ENCODE measurements at places on chromosomes 5 and 9.
A peak's percentile ranks its signal among the peaks of the same experiment; 100 is the strongest.

DNA sequence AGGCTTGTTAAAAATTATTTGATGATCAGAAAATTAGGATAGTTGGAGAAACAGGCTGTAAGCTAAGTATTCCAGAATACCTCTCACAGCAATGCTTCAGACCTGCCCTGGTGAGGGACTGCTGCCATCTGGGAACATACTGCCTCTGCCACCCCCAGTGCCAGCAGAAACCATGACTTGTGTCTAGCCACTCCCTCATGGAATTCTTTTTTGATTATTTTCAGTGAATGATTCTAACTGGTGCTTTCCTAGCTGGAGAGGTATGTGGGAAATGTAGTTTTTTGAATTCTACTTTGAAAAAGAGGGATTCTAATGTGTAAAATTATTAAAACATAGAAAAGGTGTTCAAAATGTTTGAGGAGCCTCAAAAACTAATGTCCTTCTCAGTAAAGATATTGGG is 126.3 kb downstream of the HMHB1 start:
- DNase-seq: no peak

GRCh38 chr5:98605426-98605825 is 168.0 kb upstream of the RGMB start:
- DNase-seq: no peak

- DNase-seq: no peak
Measured at GRCh38 chr5:156396830-156397081, 69.8 kb downstream of the SGCD start.

- no peak for DNase-seq
Measured at GRCh38 chr9:108087781-108088180, 598.2 kb upstream of the KLF4 start.

- DNase-seq: no peak
Measured at GRCh38 chr9:134826336-134827285, 54.0 kb upstream of the FCN2 start.

GRCh38 chr5:149288436-149288835 is 16.8 kb downstream of the AFAP1L1 start:
- DNase-seq: no peak

DNA sequence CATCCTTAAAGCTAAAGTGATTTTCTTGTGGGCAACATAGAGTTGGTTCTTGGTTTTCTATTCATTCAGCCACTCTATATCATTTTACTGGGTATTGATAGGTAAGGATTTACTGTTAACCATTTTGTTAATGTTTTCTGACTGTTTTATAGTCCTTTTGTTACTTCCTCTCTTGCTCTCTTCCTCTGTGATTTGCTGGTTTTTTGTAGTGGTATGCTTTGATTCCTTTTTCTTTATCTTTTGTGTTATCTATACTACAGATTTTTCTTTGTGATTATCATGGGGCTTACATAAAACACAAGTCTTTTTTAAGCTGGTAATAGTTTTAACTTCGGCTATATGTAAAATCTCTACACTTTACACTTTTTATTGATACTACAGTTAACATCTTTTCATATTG is 43.3 kb downstream of the CREBRF start:
- DNase-seq: no peak

DNA sequence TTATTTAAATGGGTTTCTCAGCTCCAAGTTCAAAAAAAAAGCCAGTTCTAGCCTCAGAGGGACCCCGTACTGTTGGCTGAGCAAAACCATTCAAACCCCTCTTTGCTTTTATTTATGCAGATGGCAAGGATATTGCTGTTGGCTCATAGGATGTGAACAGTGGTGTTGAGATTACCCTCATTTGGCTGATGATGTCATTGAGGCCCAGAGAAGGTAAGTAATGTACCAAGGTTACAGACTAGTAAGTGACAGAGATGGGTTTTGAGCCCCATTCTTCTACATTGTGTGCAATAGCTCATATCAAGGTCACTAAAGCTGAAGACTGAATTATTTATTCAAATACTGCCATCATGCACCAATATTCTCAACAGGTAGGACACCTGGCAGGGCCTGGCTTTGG is 122.2 kb upstream of the PCA3 start:
- no peak for DNase-seq

DNA sequence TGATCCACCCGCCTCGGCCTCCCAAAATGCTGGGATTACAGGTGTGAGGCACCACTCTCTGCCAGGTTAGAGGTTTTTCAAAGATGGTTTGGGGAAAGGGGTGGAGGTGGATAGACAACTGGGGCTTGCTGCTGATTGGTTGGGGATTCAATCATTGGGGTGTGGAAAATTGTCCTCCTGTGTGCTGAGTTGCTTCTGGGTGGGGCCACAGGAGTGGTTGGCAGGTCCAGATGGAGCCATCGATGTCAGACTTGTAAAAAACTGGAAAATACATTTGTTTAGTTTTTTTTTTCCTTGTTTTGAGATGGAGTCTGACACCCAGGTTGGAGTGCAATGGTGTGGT is 61.9 kb upstream of the CLINT1 start:
- no peak for DNase-seq

GRCh38 chr5:167339205-167339604 is 952.2 kb upstream of the WWC1 start:
- no peak for DNase-seq

- DNase-seq: no peak
Measured at GRCh38 chr9:80218328-80218727, 646.6 kb downstream of the TLE4 start.

- no peak for DNase-seq
Measured at GRCh38 chr9:61665330-61665751, 475.5 kb downstream of the SPATA31A7 start.

GRCh38 chr5:151598984-151599383 is 7.9 kb upstream of the FAT2 start:
- no peak for DNase-seq

- DNase-seq: peak; percentile 68
Measured at GRCh38 chr9:133991964-133992779, at the start of gene VAV2. TSS of gene VAV2 (minus strand) at chr9:133992324. CDS start at chr9:133992278, 46 bp downstream.

DNA sequence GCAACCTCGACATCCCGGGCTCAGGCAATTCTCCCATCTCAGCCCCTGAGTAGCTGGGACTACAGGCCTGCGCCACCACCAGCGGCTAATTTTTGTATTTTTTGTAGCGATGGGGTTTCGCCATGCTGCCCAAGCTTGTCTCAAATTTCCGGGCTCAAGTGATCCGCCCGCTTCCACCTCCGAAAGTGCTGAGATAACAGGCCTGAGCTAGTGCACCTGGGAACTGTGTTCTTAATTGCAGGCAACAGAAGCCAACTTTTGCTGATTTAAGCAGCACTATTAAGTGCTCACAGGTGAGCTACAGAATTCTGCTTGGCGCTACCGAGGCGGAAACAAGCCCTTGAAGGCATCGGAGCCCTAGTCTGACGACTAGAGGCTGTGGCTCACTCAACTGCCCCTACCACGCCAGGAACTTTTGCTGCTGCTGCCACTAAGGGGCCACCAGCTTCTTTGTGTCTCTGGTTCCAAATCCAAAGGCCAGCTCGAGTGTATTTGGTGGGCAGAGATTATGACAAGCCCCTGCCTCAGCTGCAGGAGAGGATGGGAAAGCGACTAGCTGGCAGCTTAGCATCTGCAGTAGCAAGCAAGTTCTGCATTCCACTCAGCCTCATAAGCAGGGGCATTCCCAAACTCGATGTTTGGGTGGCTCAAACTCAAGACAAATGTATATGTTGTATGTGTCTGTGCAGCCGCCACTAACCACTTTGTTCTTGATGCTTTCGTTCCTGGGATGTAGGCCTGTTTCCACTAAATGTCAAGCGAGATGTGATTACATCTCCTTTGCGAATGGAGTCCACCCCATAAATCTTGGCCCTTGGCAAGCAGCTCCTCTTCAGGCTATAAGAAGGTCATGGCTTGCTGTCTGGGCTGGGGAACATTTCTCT is 10.6 kb upstream of the HMCN2 start:
- DNase-seq: no peak

DNA sequence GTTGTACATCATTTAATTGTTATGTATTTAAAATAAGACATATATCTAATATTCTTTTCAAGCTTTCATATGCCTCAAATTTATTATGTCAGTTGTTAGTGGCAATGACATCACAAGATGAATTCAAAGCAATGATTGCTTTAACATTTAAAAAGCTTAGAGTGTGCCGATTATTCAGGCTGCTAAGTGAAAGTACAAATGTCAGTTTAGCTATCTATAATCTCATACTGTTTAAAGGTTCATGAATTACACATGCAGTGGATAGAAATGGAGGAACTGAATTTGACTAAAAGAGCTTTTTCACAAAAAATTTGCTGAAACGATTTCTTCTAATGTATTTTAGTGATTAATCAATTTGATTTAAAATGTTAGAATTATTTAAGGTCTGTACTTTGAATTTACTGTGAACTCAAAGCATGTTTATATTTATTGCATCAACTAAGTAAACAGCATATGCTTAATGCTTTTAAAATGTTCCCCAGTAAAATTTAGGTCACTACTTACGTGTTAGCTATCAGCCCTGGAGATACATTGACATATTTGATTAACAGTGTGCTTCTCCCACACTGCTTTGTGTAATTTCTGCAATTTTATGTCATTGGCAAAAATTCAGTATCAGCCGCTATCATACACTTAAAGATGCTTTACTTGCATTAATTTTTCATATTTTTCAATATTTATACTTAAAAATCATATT is 334.9 kb downstream of the PARP8 start:
- no peak for DNase-seq

DNA sequence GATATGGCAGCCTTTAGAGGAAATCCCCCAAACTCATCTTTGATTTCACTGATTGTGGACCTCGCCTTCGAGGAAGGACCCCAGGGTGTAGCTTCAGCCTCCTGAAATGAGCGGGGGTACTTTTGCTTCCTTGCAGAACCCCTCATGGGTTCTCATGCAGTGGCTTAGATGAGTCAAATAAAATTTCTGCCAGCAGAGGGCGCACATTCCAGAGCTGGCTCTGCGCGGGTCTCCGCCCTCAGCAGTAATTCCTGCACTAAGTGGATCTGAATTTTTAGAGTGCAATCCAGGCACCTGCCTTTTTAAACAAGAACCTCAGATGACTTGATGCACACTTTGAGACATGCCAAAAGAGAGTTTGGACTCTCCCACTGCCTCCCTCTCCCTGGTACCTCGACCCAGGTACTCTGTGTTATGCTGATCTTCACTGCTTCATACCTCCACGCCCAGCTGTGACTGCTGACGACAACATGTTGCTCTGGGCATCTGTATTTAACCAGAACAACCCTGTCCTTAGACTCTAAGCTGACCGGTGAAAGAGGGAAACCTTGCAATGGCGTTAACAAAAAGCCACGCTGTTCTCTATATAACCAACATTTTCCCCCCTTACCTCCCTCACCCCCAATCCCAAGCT is 7.3 kb downstream of the EGFLAM start:
- peak; percentile 52 for DNase-seq

GRCh38 chr9:91034976-91035824 is 233.6 kb downstream of the SYK start:
- no peak for DNase-seq

DNA sequence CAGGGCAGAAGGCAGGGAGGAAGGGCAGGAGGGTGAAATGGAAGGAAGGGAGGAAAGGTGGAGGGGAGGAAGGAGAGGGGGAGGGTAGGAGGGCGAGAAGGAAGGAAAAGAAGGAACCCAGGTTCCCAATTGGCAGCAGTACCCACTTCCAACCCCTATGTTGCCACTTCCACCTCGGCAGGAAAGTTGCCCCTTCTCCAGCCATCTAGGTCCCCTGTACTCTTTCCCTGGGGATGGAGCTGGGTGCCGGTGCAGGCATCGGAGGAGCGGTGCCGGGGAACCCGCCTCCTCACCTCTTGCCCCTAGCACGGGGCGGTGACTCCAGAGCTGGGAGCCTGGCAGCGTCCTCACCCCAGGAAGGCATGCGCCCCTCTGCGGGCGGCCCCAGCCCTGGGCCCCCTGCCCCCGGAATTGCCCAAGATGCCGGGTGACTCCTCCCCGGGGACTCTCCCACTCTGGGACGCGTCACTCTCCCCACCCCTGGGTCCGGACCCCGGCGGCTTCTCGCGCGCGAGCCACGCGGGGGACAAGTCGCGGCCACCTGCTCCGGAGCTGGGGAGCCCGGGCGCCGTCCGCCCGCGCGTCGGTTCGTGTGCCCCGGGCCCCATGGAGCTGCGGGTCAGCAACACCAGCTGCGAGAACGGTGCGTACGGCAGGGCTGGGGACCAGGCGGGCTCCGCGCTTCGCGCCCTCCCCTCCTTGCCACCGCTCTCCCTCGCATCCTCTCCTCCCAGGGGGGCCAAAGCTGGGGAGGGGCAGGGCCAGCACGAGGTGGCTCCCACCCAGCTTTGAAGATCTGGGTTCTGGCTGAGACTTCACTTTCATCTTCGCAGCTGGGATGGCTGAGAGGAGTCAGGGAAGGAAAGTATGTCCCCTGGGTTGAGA is at the start of gene NIPAL4:
TSS of gene NIPAL4 (plus strand) at position 499 of the 885 bp plus-strand sequence. CDS start at position 607, 108 bp downstream.
- peak; percentile 26 for DNase-seq

- no peak for DNase-seq
Measured at GRCh38 chr5:142193114-142193428, 84.5 kb downstream of the NDFIP1 start.

DNA sequence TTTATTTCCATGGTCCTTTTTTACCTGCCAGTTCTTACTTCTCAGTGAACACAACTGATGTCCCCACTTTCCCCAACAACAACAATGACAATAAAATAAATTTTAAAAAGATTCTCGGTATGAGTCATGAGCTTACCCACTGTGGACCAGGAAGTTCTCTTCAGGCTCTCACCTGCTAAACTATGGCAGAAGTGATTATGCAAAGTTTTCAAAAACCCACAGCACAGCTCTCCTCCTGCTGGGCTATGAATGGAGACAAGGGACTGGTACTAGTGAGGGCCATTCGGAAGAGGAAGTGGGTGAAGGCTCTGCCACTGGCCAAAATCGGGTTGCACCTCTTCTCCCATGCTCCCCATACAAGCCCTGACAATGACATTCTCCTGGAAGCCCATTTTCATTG is 429.4 kb downstream of the PIK3R1 start:
- no peak for DNase-seq

DNA sequence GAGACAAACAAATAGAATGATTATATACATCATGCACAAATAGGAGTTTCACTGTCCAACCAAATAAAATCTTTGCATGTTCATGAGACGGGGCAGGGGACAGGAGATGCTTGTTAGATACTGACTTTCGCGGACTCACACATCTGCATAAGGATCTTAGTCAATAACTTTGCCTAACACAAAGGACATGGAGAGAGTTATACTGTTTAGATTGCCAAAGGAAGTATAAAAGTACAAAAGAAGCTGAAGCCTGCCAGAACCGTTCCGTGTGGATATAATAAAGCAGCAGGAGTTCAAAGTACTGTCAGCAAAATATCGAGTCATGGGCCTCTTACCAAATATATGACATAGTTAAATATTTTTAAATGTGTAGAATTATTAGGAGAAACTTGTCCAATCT is 1148.4 kb downstream of the EFNA5 start:
- DNase-seq: no peak

GRCh38 chr5:544675-545355 is 20.6 kb upstream of the SLC9A3 start:
- no peak for DNase-seq
